ENCODE measurements at places on chromosomes 2 and 18.

DNA sequence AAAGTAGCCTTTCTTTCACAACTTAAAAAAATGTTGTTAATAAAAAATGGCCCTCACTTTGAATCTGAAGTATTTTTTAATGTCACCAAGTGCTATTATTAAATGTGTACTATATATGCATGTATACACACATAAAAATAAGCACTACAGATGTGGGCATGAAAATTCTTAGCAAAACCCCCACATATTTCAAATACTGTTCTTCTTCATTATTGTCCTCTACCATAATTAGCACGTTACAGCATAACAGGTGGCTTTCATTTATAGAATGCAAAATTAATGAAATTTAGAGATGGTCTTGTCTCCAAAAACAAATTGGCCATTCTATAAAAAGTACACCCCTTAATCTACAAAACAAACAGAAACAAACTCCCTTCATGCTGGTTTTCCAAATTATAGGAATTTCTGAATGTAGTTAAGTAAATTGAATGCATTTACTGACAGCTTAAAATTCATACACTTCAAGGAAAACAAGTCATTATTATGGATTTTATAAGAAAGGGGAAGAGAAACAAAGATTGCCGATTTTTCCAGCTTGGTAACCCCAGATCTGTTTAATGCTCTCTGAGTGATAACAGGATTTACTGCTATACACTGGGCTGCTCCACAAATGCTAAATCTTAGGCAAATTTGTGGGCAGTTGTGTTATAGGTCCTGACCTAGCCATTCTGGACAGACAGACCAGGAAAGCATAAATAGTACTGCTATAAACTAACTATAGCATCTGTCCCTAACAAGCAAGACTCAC, 67.2 kb downstream of the SPRED2 start:
- DNase-seq = no peak

DNA sequence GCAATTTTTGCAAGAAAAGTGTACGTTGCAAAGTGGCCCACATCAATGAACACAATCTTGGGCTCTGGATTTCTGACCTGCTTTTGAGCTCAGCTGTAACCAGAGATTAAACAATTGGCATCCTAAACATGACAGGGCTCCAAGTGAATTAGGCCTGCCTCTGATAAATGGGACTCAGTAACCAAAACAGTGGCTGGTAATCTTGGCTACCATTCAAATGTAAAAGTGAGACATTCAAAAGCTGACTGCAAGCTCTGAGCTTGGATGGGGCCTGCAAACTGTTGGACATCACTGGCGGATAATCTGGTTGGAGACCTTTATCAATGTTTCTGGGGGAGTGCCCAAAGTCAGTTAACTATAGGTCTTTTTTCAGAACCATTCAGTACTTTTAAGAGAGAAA, 160.7 kb downstream of the RAB3GAP1 start:
- no peak for DNase-seq

DNA sequence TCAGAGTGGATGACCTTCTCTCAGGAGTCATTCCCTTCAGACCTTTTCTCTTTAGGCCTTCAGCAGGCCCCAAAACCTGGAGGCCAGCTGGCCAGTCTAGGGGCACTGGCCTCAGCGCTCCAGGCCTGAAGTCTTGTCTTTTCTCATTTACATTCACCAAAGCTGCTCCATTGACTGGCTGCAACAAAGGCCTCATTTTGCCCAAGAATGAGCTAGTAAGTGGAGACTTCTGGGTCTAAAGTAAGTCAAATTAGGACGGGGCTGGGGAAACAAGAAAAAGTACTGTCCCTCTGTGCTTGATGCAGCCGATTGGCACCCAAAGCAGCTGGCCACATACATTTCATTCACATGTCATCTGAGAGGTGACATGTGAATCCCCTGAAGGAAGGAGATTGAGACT, 83.8 kb upstream of the RIOK3 start:
- DNase-seq = no peak

DNA sequence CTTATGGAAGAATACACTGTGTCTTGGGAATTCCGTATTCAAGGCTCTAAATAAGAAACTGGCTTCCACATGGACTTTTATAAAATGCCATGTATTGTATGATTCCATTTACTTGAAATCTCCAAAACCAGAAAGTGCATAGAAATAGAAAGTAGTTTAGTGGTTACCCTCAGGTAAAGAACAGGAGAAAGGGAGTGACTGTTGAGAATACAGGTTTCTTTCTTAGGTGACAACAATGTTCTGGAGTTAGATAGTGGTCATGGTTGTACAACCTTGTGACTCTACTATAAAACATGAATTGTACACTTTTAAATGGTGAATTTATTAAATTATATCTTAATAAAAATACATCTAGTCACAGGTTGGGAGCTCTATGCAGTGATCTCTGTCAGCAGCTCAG, 481.8 kb downstream of the SPAG16 start:
- DNase-seq = no peak

- no peak for DNase-seq
Observed at GRCh38 chr2:119941981-119942513, 70.8 kb upstream of the EPB41L5 start.

- DNase-seq = no peak
Observed at GRCh38 chr18:62346333-62347088, 21.4 kb downstream of the TNFRSF11A start.

DNA sequence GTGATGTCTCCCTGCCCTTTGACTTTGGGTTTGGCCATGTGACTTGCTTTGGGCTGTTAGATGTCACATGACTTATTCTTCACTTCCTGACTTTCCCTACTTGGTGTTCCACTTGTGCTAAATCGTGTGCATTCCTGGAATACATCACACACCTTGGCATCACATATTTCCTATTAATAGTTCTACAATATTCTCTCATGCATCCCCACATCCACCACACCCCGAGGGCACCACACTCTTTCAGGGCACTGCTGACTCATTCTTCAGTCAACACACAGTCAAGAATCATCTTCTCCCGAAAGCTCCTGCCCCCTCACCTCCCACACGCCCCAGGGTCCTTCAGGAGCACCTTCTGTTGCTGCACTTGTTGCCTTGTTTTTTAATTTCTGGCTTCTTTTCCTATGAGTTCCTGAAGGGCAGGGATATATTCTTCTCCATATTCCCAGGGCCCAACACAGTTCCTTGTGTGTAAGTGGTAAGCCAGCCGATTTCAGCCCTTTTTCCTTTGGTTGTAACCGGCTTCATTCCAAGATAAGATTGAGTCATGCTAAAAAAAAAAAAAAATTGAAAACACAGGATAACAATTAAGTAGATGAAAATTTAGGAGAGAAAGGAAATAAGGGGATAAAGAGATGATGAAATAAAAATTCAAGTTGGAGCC, 341.4 kb downstream of the SLC4A3 start:
- no peak for DNase-seq

- no peak for DNase-seq
Observed at GRCh38 chr18:37874721-37875120, 309.1 kb upstream of the CELF4 start.

DNA sequence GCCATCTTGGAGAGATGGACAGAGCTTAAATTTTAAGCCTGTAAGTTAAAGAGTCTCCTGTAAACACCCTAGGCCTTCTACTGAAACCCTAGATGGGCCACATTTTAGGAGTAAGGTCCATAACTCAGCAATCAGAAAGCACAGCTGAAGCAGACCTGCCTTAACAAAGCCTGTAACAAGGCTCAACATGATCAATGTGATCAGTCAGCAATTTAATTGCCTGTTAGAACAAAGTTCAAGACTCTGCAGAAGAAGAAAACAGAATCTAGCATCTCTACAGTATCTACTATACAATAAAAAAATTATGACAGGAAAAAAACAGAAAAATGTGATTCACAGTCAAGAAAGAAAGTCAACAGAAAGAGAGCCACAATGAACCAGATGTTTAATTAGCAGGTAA, 27.1 kb downstream of the SEPTIN10 start:
- DNase-seq = no peak

- no peak for DNase-seq
Observed at GRCh38 chr2:133817680-133818566, 249.7 kb upstream of the NCKAP5 start.

- DNase-seq = no peak
Observed at GRCh38 chr2:86017901-86018896, 87.5 kb downstream of the POLR1A start.

DNA sequence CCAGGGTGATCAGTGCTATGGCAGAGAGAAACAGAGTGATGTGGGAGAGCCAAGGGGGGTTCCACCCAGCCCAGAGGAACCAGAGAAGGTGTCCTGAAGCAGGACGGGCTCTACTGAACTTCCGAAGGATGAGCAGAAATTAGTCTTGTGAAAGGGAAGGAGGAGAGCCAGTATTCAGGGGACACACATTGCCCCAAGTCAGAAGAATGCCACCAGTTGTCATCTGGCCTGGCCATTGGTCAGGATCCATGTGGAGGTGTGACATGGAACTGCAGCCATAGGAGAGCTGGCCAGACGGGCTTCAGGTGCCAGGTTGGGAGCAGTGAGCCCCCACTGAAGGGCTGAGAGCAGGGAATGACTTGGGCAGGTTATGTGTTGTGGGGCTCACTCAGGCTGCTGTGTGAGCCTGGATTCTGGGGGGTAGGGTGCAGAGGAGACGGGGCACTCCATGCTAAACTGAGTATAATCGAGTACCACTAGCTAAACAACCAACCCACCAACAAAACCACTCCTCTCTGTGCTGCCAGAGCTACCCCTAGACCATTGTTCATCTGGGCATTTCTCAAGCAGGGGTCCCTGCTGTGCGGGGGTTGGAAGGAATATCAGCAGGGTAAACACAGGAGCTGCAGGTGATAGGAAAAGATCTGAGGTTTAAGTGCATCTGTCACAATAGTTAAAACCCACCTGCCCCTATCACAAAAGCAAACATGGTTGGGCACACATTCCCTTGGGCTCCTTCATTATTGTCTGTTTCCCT, 25.3 kb downstream of the MARCO start:
- DNase-seq = no peak

DNA sequence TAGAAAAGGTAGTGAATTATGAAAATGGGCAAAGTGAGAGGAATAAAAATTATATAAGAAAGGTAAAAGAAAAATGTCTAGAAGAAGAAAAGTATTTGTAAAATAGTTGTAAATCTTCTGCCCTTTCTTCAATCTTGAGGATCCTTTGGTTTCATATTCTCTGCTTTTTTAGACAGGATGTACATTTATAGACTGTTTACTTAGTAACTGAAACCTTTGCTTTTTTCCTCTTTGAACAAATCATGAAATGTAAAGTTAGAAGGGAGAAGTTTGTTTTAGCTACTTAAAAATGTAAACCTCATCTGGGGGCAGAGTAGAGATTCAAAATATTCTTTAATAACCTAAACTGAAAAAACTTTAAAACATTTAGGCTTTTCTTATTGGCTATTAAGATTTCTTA, 150.4 kb upstream of the ITGA4 start:
- no peak for DNase-seq

- no peak for DNase-seq
Observed at GRCh38 chr2:150485114-150485870, 2.2 kb downstream of the RND3 start.

DNA sequence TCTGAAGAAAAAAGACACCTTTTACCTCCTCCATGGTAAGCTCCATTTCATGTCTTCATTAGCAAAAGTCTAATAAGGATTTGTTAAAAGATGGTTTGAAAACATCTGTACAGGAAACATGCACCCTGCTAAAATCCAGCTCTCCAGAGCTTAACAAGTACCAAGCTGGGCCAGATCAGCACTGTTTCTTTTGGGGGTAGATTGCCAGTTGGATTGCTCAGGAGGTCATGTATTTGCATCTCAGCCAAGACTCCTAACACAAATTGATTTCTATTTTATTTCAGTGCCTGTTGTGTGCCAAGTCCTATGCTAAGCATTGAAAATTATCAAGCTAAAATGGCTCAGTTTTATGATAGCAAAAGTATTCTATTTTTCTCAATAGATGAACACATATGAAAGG, 3.4 kb upstream of the TMEM182 start:
- no peak for DNase-seq

- DNase-seq = peak; percentile 47
Observed at GRCh38 chr2:25362434-25363145, 20.9 kb upstream of the DNMT3A start.

DNA sequence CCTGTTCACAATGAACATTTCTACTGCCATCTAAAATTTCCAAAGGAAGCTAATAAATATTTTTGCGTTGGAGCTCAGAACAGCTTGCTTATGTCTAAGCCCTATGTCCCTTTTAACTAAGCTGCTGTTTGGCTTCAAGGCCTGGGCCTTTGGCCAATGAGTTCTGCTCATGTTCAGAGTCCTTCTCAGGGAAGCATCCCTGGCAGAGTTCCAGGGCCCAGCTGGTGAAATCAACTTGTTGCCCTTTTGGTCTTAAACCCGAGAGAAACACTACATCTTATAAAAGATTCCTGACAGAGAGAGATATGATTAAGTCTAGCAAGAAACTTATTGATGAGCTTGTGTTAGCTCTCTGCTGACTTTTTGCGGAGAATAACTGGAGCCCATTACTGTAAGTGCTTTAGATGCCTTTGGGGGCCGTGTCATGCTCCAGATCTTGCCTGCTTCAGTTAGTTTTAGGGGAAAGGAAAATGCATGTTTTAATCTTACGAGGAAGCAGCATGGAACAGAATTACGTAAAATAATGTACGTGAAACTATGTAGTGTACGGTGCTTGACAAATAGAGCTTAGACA, 102.5 kb upstream of the NOSTRIN start:
- no peak for DNase-seq

DNA sequence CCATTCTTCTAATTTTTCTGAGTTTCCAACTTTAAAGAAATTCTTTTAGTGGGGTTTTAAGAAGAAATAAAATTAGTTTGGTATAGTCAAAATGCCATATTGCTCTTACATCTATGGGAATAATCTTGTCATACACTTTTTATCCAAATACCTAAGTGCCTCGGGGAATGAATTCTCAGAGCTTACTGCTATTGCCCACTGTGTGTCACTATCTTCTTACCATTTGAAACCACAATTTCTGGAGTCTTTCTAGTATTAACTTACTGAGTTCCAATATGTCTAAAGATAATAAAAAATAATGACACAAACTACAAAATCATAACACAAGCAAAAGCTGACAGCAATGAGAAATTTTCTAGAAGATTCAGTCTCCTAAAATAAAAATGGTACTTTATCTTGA, 23.7 kb upstream of the DNAH6 start:
- no peak for DNase-seq

DNA sequence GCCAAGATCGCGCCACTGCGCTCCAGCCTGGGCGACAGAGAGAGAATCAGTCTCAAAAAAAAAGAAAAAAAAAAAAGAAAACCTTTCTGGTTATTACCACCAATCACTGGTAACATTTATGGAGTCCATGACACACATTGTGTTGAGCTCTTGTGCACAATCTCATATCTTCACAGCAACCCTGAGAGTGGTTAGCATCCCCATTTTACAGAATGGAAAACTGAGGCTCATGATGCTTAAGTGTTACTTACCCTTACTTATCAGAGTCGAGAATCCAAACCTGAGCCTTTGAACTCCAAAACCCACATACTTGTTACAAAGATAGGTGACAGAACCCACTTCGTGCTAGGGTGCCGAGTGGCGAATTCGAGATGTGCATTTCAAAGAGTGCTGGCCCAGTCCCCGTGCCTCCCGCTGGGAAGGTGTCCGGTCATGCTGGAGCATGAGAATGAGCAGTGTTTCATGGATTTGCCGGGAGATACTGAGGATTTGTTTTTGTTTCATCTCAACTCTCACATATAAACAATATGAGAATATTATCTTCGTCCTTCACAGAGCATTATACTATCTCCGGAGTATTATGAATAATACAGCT, 50.9 kb downstream of the CYP27C1 start:
- no peak for DNase-seq

Measured in stimulated activated CD4-positive, alpha-beta T cell treated with anti-CD3 and anti-CD28 coated beads, TNF-alpha, amount 100 ng/mL, for 48 hours (primary cell).